ENCODE measurements at places on chromosomes 3 and 15.

DNA sequence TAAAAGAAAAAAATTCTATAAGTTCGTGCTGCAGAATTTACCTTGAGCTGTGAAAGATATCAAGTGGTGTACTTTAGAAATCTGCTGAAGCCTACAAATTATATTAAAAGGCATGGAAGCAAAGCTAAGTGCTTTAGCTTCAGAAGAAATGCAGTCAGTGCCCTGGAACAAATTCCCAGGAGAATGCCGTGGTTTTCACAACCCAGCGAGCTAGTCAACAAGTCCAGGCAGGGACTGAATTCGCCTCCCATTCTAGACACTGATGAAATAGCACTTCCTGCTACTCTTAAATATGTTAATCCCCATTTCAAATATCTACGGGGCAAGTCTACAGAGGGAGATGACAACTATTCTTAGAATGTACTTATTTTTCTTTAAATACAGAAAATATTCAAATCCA is 326.4 kb upstream of the IGF1R start:
- no peak for DNase-seq

DNA sequence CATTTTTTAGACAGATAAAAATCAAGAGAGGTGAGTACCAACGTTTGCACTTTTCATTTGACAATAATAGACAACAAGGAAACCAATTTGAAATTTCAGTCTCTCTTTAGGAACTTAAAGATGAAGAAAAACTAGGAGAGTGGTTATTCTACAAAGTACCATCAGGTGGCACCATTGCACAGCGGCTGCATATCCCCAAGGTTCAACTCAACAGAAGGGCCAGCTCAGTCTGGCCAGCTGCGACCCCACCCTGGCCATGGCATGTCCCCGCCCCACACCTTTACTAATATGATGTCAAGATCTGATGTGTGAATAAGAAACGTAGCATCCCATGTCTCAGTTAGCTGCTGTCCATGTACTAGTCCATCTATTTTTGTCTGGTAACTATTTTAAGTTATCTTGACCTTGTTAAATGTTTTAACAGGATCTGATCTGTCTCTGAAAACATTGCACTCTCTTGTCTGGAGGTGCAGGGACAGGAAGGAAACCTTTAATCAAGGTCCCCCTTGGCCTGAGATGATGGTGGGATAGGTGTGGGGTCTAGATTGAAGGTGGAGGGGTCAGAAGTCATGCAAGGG is 35.5 kb upstream of the CGNL1 start:
- DNase-seq: no peak

- DNase-seq: no peak
Observed at GRCh38 chr15:57534281-57534680, 57.4 kb upstream of the MYZAP start.

DNA sequence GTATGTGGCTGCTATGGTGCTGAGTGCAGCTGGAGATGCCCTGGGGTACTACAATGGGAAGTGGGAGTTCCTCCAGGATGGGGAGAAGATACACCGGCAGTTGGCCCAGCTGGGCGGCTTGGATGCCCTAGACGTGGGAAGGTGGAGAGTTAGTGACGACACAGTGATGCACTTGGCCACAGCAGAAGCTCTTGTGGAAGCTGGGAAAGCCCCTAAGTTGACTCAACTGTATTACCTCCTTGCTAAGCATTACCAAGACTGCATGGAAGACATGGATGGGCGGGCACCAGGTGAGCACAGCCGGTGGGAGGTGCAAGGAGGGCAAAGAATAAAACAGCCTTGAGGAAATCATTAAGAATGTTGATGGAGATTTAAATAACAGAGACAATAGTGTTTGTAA is 2.9 kb downstream of the ADPRH start:
- DNase-seq: no peak

DNA sequence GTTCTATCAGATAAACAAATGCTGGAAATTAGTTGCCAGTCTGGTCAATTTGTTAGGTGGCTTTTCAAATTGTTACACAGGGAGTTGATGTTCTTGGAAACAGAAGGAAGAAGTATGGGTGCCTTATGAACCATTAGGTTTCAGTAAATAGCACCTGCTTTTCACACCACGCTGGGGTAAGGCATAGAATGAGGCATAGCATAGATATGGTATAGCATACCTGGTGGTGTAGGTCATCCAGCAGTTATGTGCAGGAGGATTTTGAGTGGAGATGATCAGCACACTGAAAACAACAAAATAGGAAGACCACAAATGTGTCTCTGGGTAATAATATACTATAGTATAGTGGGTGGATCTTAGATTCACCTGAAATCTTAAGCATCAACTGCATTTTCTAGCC is 121.4 kb downstream of the GMPS start:
- DNase-seq: no peak

GRCh38 chr15:70165716-70166284 is 68.1 kb upstream of the TLE3 start:
- no peak for DNase-seq

DNA sequence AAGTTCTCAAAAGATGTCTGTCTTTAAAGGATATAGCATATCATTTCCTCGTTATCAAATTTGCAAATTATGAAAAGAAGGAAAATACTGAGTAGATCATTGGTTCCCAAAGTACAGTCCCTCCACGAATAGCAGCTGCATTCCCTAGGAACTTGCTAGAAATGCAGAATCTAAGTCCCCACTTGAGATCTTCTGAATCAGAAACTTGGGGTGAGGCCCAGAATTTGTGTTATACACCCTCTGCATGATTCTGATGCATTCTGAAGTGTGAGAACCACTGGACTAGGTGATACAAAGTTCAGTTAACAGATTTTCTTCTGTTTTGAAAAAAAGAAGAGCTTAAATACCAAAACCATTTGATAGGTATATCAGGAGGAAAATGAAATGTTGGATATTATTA is 77.1 kb downstream of the SLC25A26 start:
- no peak for DNase-seq

DNA sequence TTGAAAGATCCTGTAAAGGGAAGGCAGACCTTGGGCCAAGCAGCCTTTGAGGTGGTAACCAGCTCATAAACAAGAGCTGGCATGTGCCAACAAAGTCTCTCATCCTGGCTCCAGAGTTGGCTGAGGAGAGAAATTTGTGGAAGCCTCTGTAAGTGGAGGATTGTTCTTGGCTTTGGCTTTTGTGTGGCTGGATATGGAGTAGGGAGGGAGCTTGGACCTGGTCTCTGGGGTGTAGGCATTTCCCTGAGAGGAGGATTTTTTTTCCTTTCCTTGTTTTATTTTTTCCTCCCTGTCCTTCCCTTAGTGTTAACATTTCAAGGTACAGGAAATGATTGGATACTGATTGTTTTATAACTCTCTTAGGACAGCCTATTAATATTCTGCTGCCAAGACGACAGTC is 60.8 kb downstream of the ZNF609 start:
- no peak for DNase-seq

DNA sequence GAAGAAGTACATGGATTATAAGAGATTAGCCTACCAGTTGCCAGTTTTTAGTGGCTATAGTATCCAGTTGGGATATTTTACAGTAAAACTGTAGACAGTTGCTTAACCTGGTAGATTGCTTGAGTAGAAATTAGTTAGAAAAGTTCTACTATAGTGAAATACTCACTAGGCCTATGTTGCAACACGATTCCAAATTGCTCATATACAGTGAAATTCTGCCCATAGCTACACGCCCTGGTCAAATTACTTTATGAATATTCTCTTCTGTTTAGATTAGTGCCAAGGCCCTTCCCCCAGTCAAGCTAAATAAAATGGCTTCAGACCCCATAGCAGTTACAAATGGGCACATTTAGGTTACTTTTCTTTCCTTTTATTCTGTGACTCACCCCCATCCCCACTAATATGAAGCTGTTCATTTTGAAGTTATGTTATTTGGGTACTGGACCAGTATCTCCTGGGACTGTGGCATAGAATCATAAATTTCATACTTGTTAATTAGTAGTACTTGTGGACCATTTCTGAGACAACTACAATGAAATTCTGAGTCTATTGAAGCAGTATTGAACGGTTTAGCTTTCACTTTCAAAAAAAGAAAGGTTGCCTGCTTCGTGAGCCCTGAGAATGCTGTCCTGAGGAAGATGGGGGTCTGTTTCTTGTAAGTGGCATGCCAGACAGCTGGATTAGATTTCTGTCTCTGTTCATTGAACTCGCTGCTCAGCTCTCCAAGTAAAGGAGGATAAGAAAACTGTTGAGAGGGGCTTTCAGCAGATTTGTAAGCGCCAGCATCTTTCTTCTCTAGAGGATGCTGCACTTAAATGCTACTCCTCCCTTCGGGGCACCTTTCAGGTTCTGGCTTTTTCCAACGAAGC is 65.8 kb upstream of the CFAP20DC start:
- no peak for DNase-seq

DNA sequence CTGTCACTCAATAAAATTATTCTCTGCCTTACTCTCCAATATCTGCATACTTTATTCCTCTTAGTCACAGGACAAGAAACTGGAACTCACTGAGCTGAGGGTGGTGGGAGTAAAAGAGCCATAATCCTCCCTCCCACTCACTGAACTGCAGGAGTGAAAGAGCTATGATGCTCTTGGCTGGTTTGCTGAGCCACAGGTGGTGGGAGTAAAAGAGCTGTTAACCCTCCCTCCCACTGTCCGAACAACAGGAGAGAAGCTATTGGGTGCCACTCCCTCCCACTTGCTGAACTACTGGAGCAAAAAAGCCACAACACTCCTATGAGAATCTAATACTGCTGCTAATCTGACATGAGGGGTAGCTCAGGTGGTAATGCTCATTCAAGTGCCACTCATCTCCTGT is 391.0 kb downstream of the NSUN3 start:
- no peak for DNase-seq

- no peak for DNase-seq
Observed at GRCh38 chr3:171522651-171523050, 62.4 kb upstream of the TNIK start.

- DNase-seq: no peak
Observed at GRCh38 chr3:190003681-190004123, 117.0 kb downstream of the P3H2 start.

GRCh38 chr3:108477511-108478147 is 32.8 kb downstream of the MYH15 start:
- peak; percentile 31 for DNase-seq

DNA sequence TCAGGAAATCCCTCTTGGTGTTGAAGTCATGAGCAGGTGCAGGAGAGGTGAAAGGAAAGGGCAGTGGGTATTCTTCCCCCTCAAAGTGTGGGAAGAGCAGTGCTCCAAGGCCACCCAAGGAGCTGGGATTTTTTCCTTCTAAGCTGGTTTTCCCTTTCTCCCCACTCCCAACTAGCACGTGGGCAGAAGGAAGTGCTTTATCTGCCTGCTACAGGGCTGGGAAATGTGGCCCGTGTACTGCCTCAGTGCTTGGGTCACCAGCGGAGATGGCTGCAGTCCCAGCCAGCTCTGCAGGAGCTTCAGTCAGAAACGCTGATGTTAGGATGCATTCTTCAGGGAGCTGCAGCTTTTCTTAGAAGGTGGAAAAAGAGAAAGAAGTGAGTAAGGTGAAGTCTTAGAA is 99.2 kb downstream of the CACNA1D start:
- no peak for DNase-seq

GRCh38 chr15:33960549-33960935 is 7.8 kb upstream of the CHRM5 start:
- no peak for DNase-seq

- no peak for DNase-seq
Observed at GRCh38 chr3:157856078-157856939, 249.9 kb downstream of the SHOX2 start.

DNA sequence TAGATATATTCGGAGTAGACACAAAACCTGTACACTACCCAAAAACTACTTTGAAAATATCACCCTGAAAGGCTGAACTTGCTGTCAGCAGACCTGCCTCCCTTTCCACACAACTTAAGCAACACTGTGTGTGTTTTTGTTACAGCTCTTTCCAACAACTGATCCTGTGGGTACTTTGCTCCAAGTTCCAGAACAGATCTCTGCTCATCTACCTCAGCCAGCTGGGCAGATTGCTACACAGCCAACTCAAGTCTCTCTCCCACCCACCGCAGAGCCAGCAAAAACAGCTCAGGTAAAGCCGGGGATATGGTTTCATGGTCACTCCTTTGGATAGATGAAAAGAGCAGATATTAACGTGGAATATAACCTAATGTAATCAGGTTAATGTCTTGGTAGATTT is 19.7 kb upstream of the SLC22A13 start:
- DNase-seq: no peak

DNA sequence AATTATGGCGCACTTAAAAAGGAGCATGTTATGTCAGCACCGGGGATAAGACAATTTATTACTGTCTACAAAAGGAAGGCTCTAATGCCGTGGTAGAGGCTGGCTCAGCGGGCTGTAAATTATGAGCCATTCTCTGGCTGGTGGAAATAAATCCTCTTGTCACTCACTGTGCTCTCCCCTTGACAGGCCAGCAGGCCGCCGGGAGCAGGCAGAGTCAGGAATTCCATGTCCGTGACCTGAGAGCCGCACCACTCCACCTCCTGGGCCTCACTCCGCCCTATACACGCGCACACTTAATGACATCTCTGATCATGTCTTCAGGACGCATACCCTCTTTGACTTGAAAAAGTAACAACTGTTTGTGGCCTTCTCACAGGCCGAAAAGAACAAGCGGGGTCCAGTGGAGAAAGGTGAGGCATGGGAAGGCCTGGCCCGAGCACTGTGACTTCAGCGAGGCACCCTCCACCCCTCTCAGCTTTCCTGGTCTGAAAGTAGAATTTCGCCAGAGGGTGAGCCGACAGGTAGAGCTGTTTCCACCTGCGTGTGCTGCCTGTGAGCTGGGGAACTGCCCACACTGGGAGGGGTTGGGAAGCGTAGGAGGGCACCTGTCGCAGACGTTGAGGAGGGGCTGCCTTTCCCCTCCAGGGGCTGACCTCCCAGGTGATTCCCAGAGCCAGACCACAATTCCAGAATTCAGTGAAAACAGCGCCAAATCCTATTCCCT is 13.2 kb upstream of the PCSK6 start:
- DNase-seq: no peak

DNA sequence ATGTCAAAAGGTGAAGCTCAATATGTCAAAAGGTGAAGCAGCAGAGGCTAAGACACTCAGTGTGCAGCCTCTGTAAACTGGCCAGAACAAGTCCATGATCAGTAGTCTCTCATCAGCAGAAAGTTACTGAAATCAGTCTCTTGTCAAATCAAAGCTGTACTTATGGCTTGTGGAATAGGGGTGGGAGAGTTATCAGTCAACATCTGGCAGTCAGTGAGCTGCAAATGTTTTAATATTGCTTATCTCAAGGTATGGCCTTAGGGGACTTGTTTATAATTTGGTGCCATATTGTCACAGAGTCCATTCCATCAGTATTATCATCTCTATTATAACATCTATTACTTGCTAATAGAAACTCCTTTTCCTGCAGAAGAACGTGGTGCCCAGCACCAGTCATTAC is 14.9 kb upstream of the WDR49 start:
- no peak for DNase-seq

DNA sequence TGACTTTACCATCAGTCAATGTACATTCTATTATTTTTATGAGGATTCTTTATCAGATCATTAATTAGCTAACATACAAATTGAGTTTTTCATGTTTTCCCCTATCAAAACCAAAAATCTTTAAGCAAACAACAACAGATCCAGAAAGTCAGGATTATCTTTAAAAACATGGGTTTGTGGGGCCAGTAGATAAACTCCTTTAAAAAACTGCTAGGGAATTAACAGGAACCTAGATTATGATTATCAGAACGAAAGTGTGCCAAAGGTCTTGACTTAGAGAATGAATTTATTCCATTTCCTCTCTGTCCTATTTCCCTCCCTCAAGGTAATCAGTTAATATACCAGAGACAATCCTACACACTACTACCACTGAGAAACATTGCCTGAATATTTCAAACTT is 13.2 kb upstream of the CCDC13 start:
- no peak for DNase-seq

GRCh38 chr15:65400760-65401610 is 21.8 kb downstream of the IGDCC4 start:
- peak; percentile 28 for DNase-seq

- DNase-seq: no peak
Observed at GRCh38 chr3:173009410-173009809, 131.6 kb downstream of the SPATA16 start.
